ENCODE measurements at places on chromosomes 1 and 21. TPM values are rescaled to one million over a fixed set of nuclear protein-coding genes. Genes with fewer than 3 reads are reported as not detected.
A peak's percentile ranks its signal among the peaks of the same experiment; 100 is the strongest.

KLHDC9 gene
- total RNA-seq, result 7.0 TPM

CHRNB2 gene
- 1.8 TPM for total RNA-seq

NUP210L gene
- total RNA-seq, result not detected

G0S2 gene
- total RNA-seq, result 0.26 TPM

FHAD1 gene
- 1.9 TPM for total RNA-seq

CHI3L1 gene
- not detected for total RNA-seq

SPOCD1 gene
- total RNA-seq, result 2.7 TPM

DNA sequence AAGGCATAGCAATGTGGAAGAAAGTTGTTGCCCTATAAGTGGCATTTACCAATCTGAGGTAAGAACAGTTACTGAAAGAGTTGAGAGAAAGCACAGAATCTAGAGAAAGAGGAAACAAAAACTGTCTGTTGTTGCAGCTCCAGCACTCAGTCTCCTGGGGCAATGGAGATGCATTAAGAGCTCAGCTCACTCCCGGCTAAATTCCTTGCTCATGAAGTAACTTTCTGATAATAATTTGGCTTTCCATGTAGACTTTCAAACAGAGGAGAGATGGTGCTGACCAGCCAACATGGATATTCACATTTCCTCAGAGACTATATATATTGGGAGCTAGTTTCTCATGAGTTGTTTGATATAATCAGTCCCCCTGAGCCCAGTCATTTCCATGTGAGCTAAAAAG is 135.3 kb downstream of the GDAP2 start:
- no peaks in the 10 kb centered on the region for H3K4me1 ChIP-seq
- H3K27ac ChIP-seq, result no peak overlapping the region
- H3K4me3 ChIP-seq, result no peak overlapping the region
- DNase-seq, result no peak

DNA sequence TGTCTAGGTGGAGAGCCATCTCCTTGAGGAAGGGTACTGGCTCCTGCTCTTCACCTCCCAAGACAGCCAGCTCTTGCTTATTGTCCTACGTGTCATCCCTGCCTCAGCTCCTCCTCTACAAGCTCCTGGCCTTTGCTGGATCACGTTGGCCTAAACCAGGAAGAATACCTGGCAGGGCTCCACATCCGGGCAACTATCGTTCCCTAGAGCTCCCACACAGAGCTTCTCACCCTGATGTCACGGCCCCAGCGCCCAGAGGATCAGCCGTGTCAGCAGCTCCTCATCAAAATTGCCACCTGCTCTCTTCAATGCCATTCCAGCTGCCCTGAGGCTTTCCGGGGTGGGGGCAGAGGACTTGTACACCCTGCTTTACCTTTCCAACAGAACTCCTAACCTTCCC is 1.9 kb upstream of the TPM3 start:
- DNase-seq, result no peak
- no peak overlapping the region for H3K27ac ChIP-seq
- H3K4me1 ChIP-seq, result peaks cover 6% of the 10 kb centered on the region
- no peaks in the 10 kb centered on the region for H3K36me3 ChIP-seq
- H3K27me3 ChIP-seq, result no peaks in the 10 kb centered on the region
- no peak overlapping the region for H3K4me3 ChIP-seq

- 0 out of 2 replicates have a peak, but pooled peaks cover 6% of the 10 kb centered on the region for H3K4me1 ChIP-seq
- no peak overlapping the region for H3K27ac ChIP-seq
- H3K36me3 ChIP-seq, result no peaks in the 10 kb centered on the region
- no peak for DNase-seq
- no peak overlapping the region for H3K4me3 ChIP-seq
- H3K27me3 ChIP-seq, result no peaks in the 10 kb centered on the region
Observed at GRCh38 chr1:205950280-205950679, 7.0 kb upstream of the SLC26A9 start.

DNA sequence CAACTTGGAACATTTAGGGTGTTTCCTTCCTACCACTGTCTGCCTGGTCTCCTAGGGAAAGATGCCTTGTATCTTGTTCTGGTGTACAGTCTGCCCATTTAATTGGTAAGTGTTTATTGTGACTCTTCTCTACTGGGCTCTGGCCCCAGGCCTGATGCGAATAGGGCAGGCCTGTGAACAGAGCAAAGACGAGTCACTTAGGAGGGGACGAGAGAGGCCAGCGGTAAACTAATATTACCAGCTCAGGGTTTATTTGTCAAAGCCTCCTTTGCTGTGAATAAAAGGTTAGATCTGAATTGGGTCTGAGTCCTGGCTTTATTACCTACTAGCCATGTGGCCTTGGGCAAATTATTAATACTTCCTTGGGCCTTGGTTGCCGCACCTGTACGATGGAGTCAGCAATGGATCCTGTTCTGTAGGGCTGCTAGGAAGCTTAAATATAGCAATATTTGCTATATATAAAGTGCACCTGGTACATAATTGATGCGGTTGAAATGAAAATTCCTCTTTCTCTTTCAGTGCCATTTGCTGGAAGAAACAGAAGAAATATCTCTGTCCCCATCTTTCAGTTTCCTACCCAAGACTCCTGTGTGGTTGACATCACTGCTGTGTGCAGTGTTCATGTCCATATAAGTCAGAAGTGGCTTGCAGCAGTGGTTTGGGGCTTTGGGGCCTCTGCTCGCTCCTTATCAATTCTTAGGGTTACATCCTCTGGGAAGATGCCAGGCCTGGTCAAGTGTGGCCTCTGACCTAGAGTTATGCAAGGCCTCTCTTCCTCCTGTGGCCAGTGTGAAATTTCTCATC is 32.4 kb downstream of the MAPKAPK2 start:
- H3K4me3 ChIP-seq, result no peak overlapping the region
- H3K4me1 ChIP-seq, result no peaks in the 10 kb centered on the region
- no peak overlapping the region for H3K27ac ChIP-seq
- H3K36me3 ChIP-seq, result no peaks in the 10 kb centered on the region
- no peaks in the 10 kb centered on the region for H3K27me3 ChIP-seq
- no peak for DNase-seq

DNA sequence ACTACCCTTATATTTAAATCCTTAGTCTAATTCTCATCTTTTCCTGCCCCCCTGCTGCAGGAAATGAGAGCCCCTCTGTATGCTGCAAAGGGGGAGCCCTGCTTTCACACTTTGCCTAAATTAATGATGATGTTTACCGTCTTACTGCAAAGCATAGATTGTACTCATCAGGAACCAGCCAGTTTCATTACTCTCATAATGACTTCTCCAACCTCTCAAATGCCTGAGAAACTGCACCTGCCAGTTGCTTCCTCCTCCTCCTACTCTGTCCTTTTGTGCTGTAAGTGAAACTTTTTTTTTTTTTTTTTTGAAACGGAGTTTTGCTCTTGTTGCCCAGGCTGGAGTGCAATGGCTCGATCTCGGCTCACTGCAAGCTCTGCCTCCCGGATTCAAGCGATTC is 101.7 kb downstream of the ADSS2 start:
- H3K27me3 ChIP-seq, result no peaks in the 10 kb centered on the region
- H3K36me3 ChIP-seq, result no peaks in the 10 kb centered on the region
- no peak overlapping the region for H3K27ac ChIP-seq
- peaks cover 6% of the 10 kb centered on the region for H3K4me1 ChIP-seq

DNA sequence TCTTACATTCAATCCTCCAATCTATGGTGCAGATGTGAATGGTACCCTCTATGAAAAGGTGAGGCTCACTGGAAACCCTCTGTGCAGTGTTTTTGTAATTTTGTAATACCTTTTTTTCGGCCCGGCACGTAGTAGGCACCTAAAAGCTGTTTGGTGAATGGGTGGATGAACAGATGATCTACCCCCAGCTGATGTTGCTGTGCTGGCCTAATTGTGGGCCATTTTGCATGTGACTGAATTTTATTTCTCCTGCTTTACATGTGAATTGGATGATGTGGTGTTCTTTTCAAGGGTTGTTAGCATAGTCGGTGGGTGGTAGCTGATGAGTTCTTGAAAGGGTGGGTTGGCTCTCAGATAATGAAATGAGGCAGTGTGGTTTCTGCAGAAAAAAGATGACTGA is 10.4 kb downstream of the KDM4A start:
- peaks cover 85% of the 10 kb centered on the region for H3K36me3 ChIP-seq
- peak overlapping the region; percentile 47 for H3K4me3 ChIP-seq
- H3K4me1 ChIP-seq, result no peaks in the 10 kb centered on the region

DNA sequence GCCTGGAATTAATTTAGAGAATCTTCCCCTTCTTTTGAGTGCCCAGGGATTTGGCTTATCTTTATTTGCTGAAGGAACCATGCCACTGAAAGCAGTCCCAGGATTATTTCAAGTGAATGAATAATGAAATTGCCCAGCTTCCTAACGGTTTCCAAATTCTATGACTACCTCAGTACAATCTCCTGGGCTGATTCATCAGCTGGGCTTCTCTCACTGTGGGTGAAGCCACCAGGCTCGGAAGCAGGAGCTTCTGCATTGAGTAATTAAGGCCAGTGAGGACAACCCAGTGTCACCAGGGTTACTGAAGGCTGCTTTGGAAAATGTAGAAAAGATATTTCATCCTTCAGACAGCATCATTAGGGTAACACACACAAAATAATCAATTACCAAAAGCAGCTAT is 169.8 kb downstream of the DAB1 start:
- H3K36me3 ChIP-seq, result peaks cover 1% of the 10 kb centered on the region
- no peak overlapping the region for H3K27ac ChIP-seq

DNA sequence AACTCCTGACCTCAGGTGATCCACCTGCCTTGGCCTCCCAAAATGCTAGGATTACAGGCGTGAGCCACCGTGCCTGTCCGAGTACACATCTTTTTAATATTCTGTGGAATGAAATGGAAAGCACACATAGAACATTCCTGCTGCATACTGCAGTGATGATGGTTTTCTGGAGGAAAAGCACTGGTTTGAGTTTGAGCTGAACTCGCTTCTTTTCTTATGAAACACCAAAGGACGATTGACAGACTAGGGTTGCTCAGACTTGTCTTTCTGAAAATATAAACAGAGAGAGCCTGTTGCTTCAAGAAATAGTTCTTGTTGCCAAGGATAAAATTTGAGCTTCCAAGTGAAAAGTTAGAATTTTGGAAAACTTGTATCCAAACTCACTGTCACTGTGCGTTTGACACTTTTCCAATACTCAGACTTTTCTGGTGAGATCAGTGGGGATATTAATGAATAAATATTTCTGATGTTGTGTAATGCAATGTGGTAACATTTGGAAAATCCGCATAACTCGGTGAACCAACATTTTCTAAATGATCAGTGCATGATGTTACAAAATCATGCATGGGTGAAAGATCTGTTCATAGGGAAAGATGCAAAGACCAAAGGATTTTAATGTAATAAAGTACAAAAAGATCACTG is 15.0 kb upstream of the ERMAP start:
- no peak for DNase-seq
- peaks cover 30% of the 10 kb centered on the region for H3K36me3 ChIP-seq
- no peaks in the 10 kb centered on the region for H3K27me3 ChIP-seq
- H3K27ac ChIP-seq, result no peak overlapping the region

DNA sequence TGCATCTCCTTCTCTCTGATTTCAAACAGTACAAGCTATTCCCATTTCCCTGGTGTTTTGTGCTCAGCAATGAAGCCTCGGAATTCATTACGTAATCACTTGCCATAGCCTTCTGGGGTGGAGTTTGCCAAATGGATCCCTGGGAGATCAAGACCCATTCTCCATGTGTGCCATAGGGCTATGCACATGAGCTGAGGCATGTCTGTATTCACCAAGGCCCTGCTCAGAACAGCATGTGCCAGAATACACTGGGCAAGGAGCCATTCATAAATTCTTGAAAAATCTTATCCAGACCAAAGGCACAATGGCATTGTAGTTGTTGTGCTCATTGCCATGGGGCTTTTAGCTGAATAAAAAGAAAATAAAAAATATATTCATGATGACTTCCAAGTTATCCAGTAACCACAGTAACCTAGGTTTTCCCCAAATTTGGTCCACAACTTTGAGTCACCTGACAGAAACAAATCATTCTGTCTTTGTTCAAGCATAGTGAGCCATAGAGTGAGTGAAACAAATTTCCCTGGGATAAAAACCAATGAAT is 53.0 kb downstream of the CRB1 start:
- DNase-seq, result no peak
- no peak overlapping the region for H3K4me3 ChIP-seq
- no peaks in the 10 kb centered on the region for H3K4me1 ChIP-seq
- no peaks in the 10 kb centered on the region for H3K27me3 ChIP-seq

- H3K27me3 ChIP-seq, result no peaks in the 10 kb centered on the region
- H3K36me3 ChIP-seq, result no peaks in the 10 kb centered on the region
- H3K4me1 ChIP-seq, result no peaks in the 10 kb centered on the region
- no peak overlapping the region for H3K27ac ChIP-seq
- DNase-seq, result no peak
- H3K4me3 ChIP-seq, result no peak overlapping the region
Observed at GRCh38 chr1:152007047-152007446, 13.4 kb upstream of the S100A10 start.

DNA sequence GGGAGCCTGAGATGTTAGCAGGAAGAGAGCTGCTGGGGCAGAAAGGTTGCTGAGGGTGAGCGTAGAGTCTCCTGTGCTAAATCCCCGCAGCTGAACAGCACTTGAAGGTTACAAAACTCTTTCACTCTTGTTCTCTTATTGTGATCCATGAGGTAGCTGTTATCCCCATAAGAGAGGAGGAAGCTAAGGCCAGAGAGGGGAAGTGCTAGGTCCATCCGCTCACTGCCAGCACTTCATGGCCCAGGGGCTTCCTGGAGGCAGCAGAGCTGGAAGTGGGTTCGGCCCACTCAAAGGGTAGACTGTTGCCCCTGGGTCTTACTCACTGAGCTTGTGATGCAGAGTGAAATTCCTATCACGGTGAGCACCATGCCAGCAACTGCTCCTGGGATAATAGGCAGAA is 5.6 kb downstream of the TMEM234 start:
- no peaks in the 10 kb centered on the region for H3K27me3 ChIP-seq
- no peak for DNase-seq
- H3K36me3 ChIP-seq, result peaks cover 29% of the 10 kb centered on the region
- peaks cover 4% of the 10 kb centered on the region for H3K4me1 ChIP-seq

GRCh38 chr1:180301135-180301742 is 71.2 kb downstream of the LHX4 start:
- H3K4me1 ChIP-seq, result no peaks in the 10 kb centered on the region
- H3K4me3 ChIP-seq, result no peak overlapping the region
- no peaks in the 10 kb centered on the region for H3K36me3 ChIP-seq
- no peak overlapping the region for H3K27ac ChIP-seq
- no peak for DNase-seq
- no peaks in the 10 kb centered on the region for H3K27me3 ChIP-seq

GRCh38 chr1:17139637-17140036 is 20.4 kb upstream of the PADI2 start:
- 0 out of 2 replicates have a peak, but pooled peaks cover 4% of the 10 kb centered on the region for H3K4me1 ChIP-seq
- no peaks in the 10 kb centered on the region for H3K27me3 ChIP-seq
- no peaks in the 10 kb centered on the region for H3K36me3 ChIP-seq
- H3K27ac ChIP-seq, result no peak overlapping the region
- H3K4me3 ChIP-seq, result no peak overlapping the region

DNA sequence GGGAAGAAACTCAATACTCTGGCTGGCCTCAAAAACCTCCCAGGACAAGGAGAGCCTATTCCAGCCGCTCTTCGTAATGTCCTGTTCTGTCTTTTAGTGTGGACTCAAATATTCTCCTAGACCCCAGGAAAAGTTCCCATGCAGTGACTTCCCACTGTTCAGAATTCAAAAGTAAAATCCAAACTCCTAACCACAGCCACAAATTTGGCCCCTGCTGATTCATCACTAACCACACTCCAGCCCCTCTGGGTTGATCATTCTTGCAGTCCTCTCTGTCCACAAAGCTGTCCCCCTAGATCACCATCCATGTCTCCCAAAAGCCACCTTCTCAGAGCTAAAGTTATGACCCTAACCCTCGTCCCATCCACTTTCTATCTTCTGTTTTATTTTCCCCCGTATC is 5.1 kb downstream of the CTNNBIP1 start:
- no peaks in the 10 kb centered on the region for H3K36me3 ChIP-seq
- no peak overlapping the region for H3K27ac ChIP-seq
- DNase-seq, result no peak
- no peak overlapping the region for H3K4me3 ChIP-seq
- H3K27me3 ChIP-seq, result no peaks in the 10 kb centered on the region

GRCh38 chr1:29831500-29832117 is 595.3 kb downstream of the PTPRU start:
- H3K36me3 ChIP-seq, result no peaks in the 10 kb centered on the region
- DNase-seq, result no peak
- H3K4me1 ChIP-seq, result no peaks in the 10 kb centered on the region
- H3K27me3 ChIP-seq, result no peaks in the 10 kb centered on the region
